ENCODE measurements at places on chromosomes 7 and 10. TPM values are rescaled to one million over a fixed set of nuclear protein-coding genes. Genes with fewer than 3 reads are reported as not detected.
A peak's percentile ranks its signal among the peaks of the same experiment; 100 is the strongest.

GRCh38 chr7:100034871-100035510 is 14.6 kb upstream of the ZSCAN21 start:
- peak; percentile 89 for DNase-seq
- peaks cover 12% of the 10 kb centered on the region for H3K36me3 ChIP-seq
- H3K27ac ChIP-seq: peak overlapping the region; percentile 73
- H3K4me3 ChIP-seq: no peak overlapping the region

DNA sequence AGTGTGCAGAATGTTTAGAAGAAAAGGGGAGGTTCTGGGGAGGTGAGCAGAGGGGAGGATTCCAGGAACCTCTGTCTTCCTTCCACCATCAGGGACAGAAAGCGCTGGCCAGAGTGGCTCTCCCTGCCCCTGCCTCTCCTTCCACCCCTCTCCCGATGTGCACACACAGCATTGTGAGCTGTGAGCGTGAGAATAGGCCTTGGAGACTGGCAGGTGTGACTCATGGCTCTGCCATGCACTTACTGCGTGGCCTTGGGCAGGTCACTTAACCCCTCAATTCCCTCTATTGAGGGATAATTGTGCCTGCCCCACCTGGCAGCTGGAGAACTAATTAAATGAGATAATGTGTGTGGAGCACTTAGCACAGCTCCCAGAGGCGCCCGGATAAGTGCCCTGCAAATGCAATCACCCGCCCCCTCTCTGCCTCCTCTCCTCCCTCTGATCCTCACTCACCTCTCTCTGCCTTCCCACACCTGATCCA is 115.4 kb downstream of the ZMIZ1 start:
- peak; percentile 62 for DNase-seq
- H3K27ac ChIP-seq: peak overlapping the region; percentile 75
- H3K4me3 ChIP-seq: no peak overlapping the region
- peaks cover 22% of the 10 kb centered on the region for H3K36me3 ChIP-seq

- no peak overlapping the region for H3K27ac ChIP-seq
- H3K4me3 ChIP-seq: no peak overlapping the region
- no peaks in the 10 kb centered on the region for H3K27me3 ChIP-seq
- H3K36me3 ChIP-seq: no peaks in the 10 kb centered on the region
- DNase-seq: no peak
Observed at GRCh38 chr7:81159402-81159801, 240.6 kb upstream of the SEMA3C start.

DNA sequence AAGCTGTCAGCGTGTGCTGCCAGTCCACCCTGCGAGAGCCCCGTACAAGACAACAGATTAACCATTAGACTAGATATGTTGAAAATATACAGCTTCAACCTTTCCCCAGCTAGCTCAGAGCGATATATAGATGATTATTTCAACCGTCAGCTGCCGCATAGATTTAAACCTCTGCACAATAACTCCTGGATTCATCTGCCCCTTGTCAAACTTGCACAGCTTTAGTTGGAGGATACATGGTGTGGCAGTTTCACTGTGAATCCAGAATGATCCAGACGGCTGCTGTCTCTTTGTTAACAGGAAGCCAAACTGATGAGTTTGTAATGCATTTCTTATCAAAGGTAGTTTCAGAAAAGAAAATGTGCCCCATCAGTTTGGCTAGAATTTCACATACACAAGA is 659.7 kb downstream of the KCNMA1 start:
- no peaks in the 10 kb centered on the region for H3K4me1 ChIP-seq
- H3K27ac ChIP-seq: no peak overlapping the region
- no peak overlapping the region for H3K4me3 ChIP-seq

DNA sequence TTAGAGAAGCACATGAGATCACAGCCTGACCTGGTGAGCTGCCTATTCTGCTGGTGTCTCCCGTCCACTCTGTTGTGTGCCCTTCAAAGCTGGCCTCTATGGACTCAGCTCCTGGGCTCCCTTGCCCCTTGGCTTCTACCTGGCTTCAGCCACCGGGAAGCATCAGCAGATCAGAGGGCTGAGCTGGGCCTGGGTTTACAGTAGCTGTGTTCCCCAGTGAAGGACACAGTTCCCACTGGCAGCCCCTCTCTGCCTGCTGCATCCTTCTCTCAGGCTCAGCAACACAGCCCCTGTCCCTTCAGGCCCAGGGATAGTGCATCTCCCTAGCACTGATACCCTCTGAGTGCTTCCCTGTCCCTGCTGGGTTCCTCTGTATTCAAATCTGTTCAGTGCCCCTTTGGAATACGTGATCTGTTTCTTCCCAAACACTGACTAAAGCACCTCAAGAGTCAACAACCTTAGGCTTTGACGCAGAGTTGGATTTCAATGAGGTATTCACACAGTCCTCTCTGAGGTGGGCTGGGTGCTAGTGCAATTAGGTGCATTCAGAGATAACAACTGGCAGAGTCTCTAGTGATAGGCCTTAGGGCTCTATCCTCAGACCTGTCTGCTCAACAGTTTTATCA is 109.8 kb downstream of the GRID1 start:
- no peak for DNase-seq
- no peaks in the 10 kb centered on the region for H3K36me3 ChIP-seq
- H3K27me3 ChIP-seq: no peaks in the 10 kb centered on the region
- H3K4me3 ChIP-seq: no peak overlapping the region
- no peaks in the 10 kb centered on the region for H3K4me1 ChIP-seq

Gene EGR2
- 2.1 TPM for total RNA-seq

- H3K36me3 ChIP-seq: no peaks in the 10 kb centered on the region
- H3K4me3 ChIP-seq: no peak overlapping the region
- DNase-seq: no peak
- no peaks in the 10 kb centered on the region for H3K27me3 ChIP-seq
Observed at GRCh38 chr10:33698033-33698432, 363.6 kb upstream of the NRP1 start.

DNA sequence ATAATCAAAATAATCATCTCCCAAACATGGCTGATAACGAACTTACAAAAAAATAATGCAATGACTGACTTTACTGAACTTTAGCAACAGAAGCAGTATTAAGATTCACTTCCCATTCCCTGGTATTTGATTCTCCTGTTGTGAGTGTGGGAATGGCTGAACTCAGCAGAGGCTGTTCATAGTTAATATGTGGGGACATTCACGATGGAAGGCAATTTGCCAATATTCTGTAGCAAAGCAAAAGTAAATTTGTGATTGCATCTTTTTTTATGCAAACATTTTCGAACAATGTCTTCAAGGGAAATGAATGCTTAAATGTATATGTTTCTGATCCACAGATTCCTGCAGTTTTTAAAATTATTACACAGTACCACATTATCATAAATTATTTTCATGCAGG is 431.7 kb upstream of the KLF6 start:
- H3K27ac ChIP-seq: no peak overlapping the region
- H3K36me3 ChIP-seq: no peaks in the 10 kb centered on the region
- no peaks in the 10 kb centered on the region for H3K27me3 ChIP-seq

- H3K4me1 ChIP-seq: peaks cover 3% of the 10 kb centered on the region
- DNase-seq: peak; percentile 26
- H3K36me3 ChIP-seq: no peaks in the 10 kb centered on the region
- no peak overlapping the region for H3K27ac ChIP-seq
Observed at GRCh38 chr7:79386688-79387422, 66.6 kb downstream of the MAGI2 start.

DNA sequence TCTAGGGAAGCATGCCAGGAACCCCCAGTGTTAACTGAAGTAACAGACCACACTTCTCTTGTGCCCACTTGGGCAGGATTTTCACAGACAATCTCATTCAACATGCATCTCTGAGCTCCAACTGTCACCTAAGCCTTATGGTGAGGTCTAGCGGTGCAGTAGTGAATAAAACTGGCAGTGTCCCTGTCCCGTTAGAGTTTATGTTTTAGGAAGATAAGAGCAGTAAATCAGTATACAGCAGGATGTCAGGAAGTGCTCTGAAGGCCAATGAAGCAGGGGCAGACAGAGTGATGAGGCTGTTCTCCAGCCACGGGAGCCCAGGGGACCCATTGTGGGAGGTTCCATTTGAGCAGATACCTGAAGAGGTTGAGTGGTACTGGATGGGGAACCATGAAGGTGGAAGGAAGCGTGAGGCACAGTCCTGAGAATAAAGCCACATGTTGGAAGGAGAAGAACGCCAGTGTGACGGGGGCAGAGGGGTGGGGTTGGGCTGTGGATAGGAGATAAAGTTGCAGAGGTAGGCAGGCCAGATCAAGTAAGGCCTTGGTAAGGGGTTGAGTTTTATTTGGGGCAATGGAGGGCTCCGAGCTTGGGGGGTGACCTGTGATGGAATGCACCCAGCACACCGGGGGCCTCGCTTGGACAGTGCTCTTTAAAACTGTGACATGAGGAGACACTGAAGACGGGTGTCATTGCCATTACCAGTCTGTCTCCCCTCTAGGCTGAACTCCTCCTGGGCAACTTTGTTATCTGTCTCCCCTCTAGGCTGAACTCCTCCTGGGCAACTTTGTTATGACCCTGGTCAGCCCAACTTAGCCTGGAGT is 6.6 kb downstream of the GDF10 start:
- DNase-seq: no peak
- no peak overlapping the region for H3K4me3 ChIP-seq
- H3K4me1 ChIP-seq: no peaks in the 10 kb centered on the region
- H3K27ac ChIP-seq: no peak overlapping the region
- peaks cover 5% of the 10 kb centered on the region for H3K27me3 ChIP-seq

Gene ARHGEF5
- 3.9 TPM for total RNA-seq

Gene NANOS1
- 1.2 TPM for total RNA-seq

DNA sequence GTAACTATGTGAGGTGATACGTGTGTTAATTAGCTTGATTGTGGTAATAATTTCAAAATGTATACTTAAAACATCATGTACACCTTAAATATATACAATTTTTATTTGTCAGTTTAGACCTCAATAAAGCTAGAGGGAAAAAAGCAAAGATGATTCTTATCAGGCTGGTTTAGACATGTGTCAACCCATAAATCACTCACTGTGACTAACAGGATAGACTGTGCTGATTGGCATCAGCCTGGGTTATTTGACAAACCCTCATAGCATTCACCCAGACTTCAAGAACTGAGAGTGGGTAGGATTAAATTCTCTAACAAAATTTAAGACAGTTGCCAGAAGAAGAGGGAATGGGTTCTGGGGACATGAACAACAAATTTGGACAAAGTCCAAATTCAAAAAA is 73.8 kb upstream of the TMEM140 start:
- no peak overlapping the region for H3K4me3 ChIP-seq
- H3K4me1 ChIP-seq: no peaks in the 10 kb centered on the region
- H3K36me3 ChIP-seq: no peaks in the 10 kb centered on the region
- no peak for DNase-seq

GRCh38 chr7:45573661-45574415 is at the start of gene ADCY1:
ADCY1 (plus strand) TSS chr7:45574368; CDS start chr7:45574544, 176 bp downstream.
- H3K36me3 ChIP-seq: no peaks in the 10 kb centered on the region
- peaks cover 34% of the 10 kb centered on the region for H3K27me3 ChIP-seq
- no peaks in the 10 kb centered on the region for H3K4me1 ChIP-seq
- H3K27ac ChIP-seq: no peak within 1 kb of the TSS
- no peak for DNase-seq
- no peak within 1 kb of the TSS for H3K4me3 ChIP-seq

GRCh38 chr7:93337052-93337451 is 104.9 kb downstream of the VPS50 start:
- H3K27ac ChIP-seq: no peak overlapping the region
- DNase-seq: no peak
- H3K4me3 ChIP-seq: no peak overlapping the region
- H3K36me3 ChIP-seq: no peaks in the 10 kb centered on the region
- no peaks in the 10 kb centered on the region for H3K4me1 ChIP-seq

GRCh38 chr10:101311185-101312066 is 42.5 kb upstream of the BTRC start:
- H3K36me3 ChIP-seq: no peaks in the 10 kb centered on the region
- H3K4me3 ChIP-seq: peak overlapping the region; percentile 6
- H3K4me1 ChIP-seq: no peaks in the 10 kb centered on the region
- H3K27ac ChIP-seq: no peak overlapping the region

- H3K27ac ChIP-seq: no peak overlapping the region
- no peak for DNase-seq
- peaks cover 28% of the 10 kb centered on the region for H3K27me3 ChIP-seq
- no peaks in the 10 kb centered on the region for H3K36me3 ChIP-seq
Observed at GRCh38 chr7:151406051-151406875, 3.6 kb downstream of the WDR86 start.

DNA sequence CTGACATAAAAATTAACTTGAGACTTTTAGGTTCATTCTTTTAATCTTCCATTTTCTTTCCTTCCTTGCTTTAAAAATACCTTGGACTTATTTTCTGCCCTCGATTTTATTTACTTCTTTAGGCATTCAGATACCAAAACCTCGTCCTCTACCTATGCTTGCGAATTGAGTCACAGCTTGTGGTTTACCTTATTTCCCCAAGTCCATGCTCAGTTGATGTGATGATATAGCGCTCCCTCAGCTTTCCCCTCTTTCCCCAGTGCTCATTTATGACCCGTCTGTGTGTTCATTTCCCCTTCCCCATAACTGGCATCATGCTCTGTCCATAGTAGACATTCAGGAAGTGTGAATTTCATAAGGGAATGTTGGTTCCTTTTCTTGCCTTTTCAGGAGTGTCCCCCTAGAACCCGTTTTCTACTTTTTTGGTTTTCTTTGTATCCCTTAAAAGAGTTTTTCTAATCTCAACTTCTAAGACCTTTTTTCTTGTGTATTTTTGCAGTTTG is 19.1 kb upstream of the PRKRIP1 start:
- H3K36me3 ChIP-seq: no peaks in the 10 kb centered on the region
- H3K4me1 ChIP-seq: no peaks in the 10 kb centered on the region
- DNase-seq: no peak
- H3K4me3 ChIP-seq: no peak overlapping the region
- H3K27me3 ChIP-seq: no peaks in the 10 kb centered on the region

Gene EBLN1
- not detected for total RNA-seq

Gene KRIT1
- 53.0 TPM for total RNA-seq

GRCh38 chr10:329361-330099 is 194.3 kb downstream of the ZMYND11 start:
- H3K27me3 ChIP-seq: no peaks in the 10 kb centered on the region
- peaks cover 4% of the 10 kb centered on the region for H3K4me1 ChIP-seq
- peaks cover 6% of the 10 kb centered on the region for H3K36me3 ChIP-seq
- DNase-seq: peak; percentile 96

Gene TMEM213
- total RNA-seq: not detected

DNA sequence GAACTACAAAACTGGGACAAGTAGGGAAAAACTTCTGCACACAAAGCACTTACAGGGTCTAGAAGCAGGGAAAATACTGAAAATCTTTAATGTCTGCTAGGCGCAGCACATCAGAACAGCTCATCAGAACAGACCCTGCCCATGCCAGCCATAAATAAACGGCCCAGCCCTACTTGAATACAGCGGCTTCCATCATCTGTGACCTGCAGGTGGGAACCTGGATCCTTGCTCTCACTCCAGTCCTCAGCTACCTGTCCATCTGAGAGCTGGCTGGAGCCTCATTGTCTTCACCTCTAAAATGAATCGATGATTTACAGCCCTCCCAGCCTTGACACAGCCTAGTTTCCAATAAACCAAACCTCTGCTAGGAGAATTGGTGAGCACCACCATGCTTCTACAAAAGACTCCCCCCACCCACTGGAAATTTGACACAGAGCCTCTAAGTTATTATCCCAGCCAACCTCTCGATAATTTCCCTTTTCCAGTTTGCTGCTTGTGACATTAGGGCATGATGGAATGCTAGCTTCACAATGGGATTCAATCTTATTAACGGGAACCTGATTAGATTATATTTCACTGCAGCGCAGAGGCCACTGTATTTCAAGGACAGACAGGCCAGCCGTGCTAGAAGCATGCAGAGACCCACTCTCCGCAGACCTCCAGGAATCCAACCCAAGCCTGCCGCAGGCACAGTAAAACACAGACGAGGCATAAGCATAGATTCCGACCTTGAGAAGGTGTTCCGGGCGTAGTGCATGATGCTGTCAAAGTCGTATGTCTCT is 61.6 kb upstream of the OPALIN start:
- no peaks in the 10 kb centered on the region for H3K4me1 ChIP-seq
- H3K36me3 ChIP-seq: no peaks in the 10 kb centered on the region
- no peak for DNase-seq

All from fibroblast of lung (primary cell).